BJ (cell line): ENCODE measurements at places on chromosomes 12 and 14.

DNA sequence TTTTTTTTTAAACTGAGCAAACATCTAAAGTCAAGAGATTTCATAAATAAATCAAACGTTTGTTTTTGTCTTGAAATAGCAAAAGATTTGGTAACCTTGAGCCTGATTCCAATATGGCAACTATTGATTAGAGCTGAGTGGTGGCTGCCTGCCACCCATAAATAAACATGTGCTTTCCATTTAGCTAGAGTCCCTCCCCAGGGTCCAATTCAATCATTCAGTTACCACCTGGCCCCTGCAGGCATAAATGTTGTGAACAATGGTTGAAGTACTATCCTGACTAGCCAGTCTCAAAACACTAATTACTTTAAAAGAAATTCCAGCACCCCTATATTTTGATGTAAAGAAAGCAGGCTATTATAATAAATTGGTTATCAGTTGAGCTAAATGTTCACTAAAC, 129.7 kb upstream of the GRIP1 start:
- no peak for DNase-seq

DNA sequence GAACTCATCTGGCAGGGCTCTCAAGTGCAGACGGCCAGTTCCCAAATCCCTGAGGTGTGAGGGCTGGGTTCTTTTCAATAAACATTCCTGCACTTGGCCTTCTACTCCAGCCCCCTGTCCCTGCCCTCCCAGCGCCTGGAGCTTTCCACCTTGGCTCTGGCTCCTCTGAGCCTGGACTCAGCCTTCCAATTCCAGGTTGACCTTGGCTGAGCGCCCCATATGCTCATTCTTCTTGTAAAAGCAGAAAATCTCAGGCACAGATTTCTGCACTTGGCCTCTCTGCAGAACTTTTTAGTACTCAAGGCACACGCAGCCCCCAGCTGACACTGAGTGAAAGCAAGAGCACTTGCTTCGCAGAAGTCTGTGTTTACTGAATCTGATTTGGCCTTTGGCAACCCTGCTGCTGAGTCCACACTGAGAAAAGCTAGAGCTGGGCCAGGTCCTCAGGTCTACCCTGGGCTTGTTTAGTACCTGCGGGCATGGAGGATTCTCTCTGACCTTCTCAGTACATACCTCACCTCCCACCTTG, 222.7 kb downstream of the MSRB3 start:
- DNase-seq: no peak

DNA sequence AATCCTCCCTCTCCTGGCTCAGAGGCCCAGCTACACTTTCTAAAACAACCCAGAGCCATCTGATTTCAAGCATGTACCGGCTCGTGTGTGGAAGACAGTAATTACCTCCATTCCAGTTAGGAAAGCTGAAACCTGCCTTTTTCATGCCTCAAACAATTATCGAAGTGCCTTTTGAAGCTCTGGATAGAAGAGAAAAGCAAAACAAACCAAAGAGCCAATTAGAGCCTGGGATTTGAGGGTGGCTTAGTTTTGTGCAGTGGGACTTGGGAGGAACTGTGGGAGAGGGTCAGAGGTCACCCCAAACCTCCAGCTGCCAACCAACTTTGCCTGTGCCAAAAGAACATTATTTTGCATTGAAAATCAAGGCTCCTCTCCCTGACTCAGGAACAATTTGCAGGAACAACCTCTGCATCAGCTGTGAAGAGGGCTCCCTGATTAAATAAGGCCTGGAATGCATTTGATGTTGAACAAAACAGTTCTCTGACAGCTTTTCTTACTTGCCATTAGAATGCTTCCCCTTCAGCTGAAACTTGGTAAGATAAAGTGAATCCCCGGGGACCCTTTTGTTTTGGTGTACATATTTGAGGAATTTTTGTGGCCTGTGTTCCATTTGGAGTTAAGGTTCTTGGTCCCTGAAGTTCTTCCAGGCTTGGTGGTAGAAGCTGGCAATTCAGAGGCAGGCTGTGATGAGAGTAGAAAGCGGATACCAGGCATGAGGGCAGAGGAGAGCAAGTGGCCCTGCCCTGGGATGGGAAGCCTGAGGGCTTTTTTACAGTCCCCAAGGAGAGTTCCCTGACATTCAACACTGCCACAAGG, 270.1 kb downstream of the ZFP36L1 start:
- no peak for DNase-seq

DNA sequence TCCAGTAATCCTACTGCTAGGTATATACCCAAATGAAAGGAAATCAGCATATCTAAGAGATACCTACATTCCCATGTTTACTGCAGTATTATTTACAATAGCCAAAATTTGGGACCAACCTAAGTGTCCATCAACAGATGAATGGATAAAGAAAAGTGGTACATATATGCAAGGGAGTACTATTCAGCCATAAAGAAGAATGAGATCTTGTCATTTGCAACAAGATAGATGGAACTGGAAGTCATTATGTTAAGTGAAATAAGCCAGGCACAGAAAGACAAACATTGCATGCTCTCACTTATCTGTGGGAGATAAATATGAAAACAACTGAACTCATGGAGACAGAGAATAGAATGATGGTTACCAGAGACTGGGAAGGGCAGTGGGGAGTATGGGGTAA, 109.5 kb downstream of the INSM2 start:
- no peak for DNase-seq

- DNase-seq: no peak
These were observed 16.7 kb downstream of the GRIP1 start for GRCh38 chr12:66662179-66662578.

- DNase-seq: no peak
These were observed 32.8 kb downstream of the NOS1 start for GRCh38 chr12:117328556-117329100.

DNA sequence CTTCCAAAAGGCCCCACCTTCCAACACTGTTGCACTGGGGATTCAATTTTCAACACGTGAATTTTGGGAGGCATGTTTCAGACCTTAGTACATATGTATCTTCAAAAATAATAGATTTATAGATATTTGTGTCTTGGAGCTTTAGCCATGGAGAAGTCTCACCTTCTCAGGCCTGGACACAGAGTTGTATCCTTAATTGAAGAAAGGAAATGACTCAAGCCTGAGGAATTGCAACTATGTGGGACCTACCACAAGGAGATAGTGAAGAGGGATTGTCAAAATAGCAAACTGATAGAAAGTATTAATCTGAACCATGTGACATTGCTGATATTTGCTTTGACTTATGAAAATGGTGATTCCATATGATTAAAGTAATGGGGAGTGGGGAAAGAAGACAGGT, 89.8 kb downstream of the ACSS3 start:
- DNase-seq: peak; percentile 6

DNA sequence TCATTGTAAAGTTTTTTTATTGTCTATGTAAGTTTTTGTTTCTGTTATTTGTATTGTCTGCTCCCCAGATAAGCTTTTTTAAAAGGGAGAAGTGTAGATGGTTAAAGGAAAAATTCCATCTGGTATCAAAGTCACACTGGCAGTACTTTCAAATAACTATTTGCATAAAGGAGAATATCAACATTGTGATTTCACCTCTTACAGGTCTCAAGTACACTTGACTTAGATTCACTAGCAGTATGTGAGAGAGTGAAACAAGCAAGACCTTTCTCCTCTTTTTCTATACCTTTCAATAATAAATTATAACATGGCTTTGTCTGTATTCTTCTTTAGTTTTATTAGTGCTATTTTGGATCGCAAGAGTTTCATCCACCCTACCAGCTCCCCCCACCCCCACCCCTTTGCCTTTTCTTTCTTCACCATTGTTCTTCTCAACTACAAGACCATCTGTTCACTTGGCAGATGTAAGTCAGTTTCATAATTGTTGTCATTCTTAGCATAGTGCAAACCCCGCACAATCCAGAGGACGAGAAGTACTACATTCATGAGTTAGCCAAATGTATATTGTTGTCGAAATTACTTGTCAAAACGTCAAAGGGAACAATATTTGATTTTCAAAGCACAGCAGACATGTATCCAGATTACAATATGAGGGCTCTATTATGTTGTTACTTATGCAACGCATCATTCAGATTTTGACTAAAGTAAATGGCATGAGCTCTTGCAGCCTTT, 602.7 kb upstream of the FLRT2 start:
- no peak for DNase-seq

DNA sequence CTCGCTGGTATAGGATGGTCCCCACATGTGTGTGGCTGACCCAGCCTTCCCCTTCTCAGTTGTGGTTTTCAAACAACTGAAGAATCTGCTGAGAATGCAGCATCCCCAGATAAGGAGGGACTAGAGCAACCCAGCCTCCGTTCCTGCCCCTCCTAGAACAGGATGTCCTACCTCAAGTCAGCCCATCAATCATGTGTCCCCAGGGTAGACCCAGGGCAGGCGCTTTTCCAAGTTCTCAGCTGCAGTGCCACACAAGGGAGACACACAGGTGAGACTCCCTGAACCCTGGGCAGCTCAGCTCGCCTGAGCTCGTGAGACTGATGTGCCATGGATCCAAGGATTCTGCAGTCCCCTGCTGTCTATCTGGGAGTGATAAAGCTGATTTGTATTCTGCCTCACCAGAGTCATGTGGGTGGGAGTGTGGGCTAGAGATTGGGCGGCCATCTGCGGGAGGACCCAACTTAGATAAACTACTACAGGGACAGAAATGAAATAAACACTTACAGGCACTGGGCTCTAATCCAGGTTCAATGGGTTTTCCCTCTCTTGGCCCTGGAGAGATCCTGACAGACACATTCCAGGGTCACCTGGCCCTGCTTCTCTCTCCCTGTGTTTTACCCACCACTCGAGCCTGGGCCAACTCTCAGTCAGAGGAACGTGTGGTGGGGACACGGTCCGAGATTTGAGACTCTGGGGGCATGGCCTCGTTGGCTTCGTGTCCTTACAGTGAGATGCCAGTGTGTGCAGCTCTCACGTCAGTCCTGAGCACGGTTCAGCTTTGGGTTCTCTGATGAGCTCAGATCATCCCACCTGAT, 303.5 kb upstream of the SFSWAP start:
- no peak for DNase-seq

DNA sequence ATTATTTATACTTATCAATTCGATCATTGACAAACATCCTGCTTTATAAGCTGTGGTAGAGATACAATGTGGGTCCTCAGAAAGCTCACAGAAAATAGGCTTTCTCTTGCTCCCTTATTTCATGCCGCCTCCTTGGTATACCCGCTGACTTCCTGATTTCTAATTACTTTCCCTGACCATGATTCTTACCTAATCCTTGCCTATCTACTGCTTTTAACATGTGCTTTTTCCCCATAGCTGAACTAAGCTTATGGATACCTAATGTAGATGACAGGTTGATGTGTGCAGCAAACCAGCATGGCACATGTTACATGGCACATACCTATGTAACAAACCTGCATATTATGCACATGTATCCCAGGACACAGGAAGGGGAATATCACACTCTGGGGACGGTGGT, 65.1 kb downstream of the ITPR2 start:
- no peak for DNase-seq

- DNase-seq: peak; percentile 82
These were observed 12.7 kb downstream of the BDKRB1 start for GRCh38 chr14:96268431-96269358.

GRCh38 chr12:113409462-113410124, 5.9 kb upstream of the SDS start:
- no peak for DNase-seq

DNA sequence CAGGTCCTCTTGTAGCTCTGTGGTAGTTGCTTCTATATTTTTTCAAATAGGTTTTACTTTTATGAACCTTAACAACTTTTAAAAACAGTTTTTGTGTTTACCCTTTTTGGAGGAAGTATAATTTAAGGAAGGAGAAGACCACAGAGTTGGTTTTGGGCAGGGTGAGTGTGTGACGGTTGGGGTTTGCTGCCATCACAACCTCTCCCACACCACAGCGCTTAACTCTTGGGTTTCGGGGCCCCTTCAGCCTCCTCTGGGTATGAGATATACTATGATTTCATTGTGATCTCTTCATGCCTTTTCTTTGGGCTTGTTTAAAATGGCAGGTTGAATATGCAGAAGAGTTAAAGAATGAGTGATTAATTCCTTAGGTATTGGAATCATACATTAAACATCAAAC, 228.7 kb upstream of the CRY1 start:
- no peak for DNase-seq

- DNase-seq: no peak
These were observed 111.5 kb downstream of the NUAK1 start for GRCh38 chr12:106027286-106027685.
